ENCODE measurements at places on chromosomes 2 and 18.

DNA sequence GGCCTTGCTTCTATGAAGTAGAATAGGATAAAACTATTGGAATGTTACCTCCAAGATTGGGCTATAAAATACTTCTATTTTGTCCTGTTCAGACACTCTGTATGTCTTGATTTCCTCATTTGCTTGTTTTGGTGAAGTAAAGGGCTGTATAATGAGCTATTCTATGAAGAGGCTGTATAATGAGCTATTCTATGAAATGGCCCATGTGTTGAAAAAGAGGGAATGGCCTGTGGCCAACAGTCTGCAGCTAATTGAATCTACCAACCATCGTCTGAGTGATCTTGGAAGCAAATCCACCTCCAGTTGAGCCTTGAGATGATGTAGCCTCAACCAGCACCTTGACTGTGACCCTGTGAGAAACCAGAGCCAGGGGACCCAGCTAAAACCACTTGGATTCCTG is 3.8 kb upstream of the SGPP2 start:
- no peak for DNase-seq

DNA sequence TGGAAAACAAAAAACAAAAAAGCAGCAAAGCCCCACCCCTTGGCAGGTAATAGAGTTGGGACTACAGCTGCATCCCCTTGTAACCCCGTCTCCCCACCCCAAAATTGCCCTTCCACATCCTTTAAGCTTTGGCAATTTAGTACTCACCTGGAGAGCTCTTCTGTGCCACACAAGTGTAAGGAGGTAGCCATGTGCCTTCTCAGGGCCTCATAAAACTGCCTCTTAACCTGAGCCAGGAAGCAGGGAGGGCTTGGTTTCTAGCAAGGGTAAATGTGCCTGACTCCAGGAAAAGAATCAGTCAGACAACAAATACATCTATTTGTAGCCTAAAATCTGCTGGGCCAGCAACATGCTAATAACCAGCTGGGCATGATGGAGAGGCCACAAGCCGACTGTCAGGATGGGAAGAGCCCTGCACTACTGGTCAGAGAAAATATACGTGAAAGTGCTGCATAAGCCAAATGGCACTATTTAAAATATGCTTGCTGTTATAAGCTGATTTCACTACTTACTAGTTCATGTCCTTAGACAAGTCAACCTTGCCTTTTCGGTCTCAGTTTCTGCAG is 46.3 kb downstream of the NOP58 start:
- DNase-seq: peak; percentile 20

DNA sequence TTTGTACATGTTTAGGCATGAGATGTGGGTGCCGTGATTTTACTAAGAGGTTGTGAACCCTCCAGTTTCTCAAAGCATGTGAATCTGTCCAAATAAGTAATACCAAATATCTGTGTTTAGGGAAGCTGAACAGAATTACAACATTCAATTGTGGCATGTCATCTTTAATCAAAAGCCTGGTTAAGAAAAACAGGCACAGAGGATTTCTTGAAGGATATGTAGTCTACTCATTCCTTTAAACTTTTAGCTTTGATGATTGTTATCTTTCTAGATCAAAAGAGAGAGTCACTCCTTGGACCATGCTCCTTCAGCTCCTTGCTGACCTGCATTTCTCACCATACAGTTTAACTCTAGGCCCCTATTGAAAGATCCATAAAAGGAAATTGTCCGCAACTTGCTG is 296.8 kb downstream of the STK39 start:
- DNase-seq: no peak

DNA sequence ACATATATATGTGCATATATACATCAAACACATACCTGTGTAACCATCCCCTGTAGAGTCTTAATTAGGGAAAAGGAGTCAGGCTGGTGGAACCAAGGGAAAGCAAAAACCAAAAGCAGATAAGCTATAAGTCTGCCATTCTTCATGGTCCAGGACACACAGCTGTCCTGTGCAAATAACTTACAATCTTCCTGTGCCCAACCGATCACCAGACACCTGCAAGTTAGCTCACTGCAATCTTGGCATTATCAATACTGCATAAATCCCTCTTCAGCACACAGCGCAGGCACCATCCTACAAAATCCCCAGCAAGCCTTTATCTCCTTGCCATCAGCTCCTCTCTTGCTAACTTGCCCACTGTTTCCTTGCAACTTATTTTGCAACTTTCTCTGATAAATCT is 60.8 kb upstream of the DYNAP start:
- DNase-seq: no peak

DNA sequence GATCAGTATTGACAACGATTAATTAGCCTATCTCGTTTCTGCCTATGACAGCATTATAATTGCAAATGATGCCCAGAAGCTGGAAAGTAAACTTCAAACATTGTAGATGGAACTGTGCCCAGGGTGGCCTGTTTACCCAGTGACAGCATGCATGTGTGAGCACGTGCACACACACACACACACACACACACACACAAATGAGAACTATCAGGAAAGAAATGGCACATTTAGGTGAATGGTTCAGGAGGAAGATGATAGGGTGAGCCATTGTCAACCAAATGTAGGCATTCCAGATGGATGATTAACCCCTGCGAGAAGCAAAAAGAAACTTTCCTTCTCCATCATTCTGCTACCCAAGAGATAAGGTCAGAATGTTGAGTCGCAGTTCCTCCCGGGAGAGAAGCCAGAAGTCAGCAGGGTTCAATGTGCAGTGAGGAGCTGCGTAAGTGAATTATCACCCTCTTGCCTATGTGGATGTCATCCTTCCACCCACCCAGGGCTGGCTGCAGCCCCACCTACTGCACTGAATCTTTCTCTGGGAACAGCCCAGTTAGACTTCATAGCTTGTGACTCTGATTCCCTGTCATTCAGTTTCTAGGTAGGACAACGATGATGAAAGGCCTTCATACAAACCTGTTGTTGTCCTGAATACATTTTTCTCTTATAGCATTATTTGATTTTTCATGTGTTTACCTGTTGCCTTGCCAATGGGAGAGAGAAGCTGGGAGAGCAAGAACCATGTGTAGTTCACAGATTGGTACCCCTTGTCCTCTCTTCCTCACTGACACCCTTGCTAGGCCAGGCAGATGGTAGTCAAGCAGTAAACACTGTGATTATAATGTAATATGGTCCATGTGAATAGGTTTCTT is 3.5 kb upstream of the APOB start:
- no peak for DNase-seq

- DNase-seq: no peak
Observed at GRCh38 chr18:58408665-58409064, 220.2 kb downstream of the ALPK2 start.

DNA sequence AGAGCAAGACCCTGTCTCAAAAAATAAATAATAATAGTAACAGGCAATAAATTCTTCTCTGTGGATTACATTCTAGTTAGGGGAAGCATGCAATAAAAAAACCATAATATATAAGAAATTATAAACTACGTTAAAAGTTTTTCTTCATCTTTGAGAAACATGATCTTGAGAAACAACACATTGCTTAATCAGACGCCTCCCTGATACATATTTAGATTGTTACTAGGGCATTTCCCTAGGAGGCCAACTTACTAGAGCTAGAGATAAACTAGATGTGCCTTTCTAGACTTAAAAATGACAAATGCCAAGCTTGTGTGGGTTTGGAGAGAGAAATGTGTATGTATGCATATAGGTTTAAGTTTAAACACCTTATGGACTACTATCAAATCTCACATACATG is 76.3 kb upstream of the GALNT5 start:
- DNase-seq: no peak

- DNase-seq: peak; percentile 11
Observed at GRCh38 chr2:128314348-128315121, 4.1 kb downstream of the HS6ST1 start.

DNA sequence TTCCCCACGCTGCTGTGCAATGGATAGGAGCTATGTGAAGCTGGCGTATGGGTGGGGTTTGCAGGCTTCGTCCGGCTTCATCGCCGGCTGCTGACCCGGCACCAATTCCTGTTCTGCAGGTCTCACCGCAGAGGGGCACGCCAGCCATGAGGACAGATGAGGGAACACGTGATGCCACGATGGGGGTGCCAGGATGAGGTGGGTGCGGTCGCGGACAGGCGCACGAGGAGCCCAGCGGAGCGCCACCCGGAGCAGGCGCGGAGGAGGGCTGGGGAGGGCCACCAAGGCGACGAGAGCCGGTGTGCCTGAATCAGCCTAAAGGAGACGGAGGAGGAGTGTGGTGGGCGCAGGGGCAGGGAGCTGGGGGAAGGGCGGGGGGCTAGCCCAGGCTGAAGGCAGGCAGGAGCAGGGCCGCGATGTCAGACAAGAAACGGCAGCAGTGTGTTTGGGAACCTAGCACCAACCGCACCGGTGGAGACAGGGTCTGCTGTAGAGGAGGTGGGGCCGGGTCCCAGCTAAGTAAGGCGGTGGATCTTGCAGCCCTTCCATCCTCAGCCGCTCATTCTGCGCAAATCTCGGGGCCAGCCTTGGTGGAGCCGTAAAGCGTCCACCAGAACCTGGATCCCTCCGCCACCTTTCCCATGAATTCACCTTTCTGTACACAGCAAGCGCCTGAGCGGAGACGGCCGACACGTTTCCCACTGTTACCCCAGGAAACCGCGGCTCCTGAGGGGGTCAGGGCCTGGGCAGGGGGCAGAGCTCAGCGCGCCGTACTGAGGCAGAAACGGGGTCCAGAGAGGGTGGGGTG is 17.0 kb upstream of the CD8A start:
- peak; percentile 53 for DNase-seq

GRCh38 chr2:19708776-19709175 is 193.0 kb downstream of the TTC32 start:
- no peak for DNase-seq

- DNase-seq: no peak
Observed at GRCh38 chr2:12795851-12796250, 79.1 kb downstream of the TRIB2 start.

- peak; percentile 84 for DNase-seq
Observed at GRCh38 chr2:23042216-23042906, 342.6 kb upstream of the KLHL29 start.

DNA sequence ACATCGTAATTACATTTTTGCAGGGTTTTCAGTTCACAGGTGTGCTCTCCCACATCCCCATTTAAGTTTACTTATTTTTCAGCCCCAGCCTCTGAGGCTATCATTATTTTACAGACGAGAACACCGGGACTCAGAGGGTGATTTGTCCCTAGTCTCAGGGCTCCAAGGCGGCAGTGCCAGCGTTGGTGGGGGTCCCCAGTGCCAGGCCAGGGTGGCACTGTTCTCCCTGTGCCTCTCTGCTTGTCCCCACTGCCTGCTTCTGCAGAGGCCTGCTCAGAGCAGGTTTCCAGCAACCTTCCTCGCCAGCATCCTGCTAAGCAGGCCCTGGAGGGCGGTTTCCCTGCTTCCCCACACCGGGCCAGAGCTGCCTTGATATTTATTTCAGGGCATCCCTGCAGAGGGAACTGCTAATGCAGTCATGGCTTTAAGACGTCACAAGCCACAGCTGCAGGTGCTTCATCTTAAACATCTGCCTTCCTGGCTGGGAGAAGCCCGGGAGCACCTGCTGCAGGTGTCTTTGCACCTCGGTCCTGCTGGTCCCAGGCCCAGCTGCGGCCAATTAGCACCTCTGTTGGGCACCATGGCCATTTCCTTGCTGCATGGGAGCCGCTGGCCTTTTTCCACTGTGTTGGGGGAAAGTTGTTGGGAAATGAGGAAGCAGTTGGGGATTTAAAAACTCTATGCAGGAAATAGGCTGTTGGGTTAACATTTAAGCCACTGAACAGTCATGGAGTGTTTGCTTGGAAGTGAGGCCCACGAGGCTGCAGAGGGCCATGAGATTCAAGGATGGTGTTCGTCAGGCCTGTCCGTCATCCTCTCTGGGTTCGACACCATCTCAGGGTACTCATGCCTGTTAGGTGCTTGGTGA is 22.8 kb downstream of the HPCAL1 start:
- DNase-seq: no peak

DNA sequence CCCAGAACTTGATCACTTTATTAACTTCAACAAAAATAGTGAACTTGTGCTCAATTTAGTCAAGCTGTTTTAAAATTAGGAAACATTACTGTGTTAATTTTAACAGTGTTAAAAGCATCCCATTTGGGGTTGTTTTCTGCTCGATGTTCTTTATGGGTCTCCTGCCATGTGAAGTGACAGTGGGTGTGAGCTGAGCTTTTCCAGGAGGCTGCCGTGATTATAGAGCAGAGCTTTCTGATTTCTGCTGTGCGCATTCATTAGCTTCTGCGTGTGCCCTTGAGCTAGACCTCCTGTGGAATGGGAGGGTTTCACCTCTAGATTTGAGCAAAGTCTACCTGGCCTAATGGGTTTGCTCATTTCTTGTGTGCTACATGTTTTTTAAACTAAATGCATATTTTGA is 121.5 kb downstream of the WDSUB1 start:
- DNase-seq: no peak

- DNase-seq: no peak
Observed at GRCh38 chr2:233929352-233930022, 12.3 kb downstream of the TRPM8 start.

DNA sequence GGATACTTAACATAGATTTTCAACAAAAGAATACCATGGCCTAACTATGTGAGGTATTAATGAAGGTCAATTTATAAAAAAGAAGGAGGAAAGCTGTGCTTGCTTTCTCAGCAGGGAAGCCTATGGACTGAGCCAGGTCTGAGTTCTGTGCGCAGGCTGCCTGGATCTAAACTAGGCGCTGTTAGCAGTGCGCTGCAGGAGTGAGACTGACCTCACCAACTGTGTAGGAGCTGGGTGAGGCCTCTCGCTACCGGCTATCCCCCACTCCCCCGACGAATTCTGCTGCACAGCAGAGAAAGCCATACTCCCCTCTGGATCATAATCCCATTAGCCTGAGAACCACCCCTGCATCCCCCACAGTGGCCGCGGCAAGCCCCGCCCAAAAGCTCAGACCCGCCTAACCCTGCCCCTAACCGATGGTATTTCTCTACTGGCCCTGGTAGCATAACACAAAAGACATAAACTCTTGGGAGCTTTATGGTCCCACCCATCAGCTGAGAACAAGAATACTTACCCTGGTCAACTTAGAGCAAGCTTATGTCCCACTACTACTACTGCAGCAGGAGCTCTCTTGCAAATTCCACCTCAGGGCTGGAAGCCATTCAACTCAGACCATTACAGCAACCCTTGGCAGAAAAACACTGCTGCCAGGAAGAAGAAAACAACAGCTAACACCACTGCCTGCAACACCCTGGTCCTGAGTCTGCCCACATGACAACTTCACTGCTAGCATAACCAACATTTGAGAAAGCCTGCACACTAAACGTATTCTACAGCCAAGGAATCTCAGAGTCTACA is 28.0 kb downstream of the SULT1C2 start:
- no peak for DNase-seq

DNA sequence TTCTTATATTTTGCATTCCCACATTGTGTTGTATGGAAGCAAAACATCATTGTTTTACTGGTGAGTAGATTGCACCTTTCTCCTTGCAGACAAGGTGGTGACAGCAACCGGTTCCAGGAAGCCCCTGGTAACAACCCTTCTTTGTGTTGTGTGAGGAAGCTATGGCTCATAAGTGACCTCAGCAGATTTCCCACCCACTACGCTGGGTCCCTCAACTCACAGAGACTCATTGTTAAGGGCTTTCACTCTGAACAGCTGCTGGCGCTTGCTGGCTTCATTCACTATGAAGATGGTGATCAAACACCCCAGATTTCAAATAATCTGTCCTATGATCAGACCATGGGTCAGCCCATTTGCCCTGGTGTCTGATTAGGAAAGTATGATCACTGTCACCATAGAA is 53.4 kb downstream of the WIPF1 start:
- peak; percentile 31 for DNase-seq

Measured in femur (tissue), 1 donor.